ENCODE measurements at places on chromosomes 3 and 15. TPM values are rescaled to one million over a fixed set of nuclear protein-coding genes. Genes with fewer than 3 reads are reported as not detected.

DNA sequence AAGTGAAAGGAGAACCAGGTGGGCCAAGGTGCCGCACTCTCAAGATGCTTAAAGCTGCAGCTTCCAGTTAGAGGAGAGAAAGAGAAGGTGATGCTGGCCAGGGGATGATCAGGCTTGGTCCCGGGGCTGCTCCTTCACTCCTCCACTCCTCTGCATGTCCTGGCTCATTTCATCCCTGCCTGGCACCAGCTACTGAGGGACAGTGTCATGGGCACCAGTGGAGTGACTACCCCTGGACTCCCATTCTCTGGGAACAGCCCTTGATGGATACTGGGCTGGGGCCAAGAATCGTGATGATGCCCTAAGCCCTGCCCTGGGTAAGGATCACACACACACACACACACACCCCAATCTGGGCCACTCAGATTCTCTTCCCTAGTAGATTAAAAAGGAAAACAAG is 243.7 kb downstream of the UACA start:
- no peaks in the 10 kb centered on the region for H3K36me3 ChIP-seq
- no peak for DNase-seq
- no peak overlapping the region for H3K4me3 ChIP-seq
- H3K27ac ChIP-seq: no peak overlapping the region

- no peak for DNase-seq
- no peak overlapping the region for H3K4me3 ChIP-seq
- H3K36me3 ChIP-seq: no peaks in the 10 kb centered on the region
- H3K27me3 ChIP-seq: no peaks in the 10 kb centered on the region
- no peak overlapping the region for H3K27ac ChIP-seq
Measured at GRCh38 chr3:191696348-191696747, 235.4 kb downstream of the PYDC2 start.

GRCh38 chr3:78046566-78046965 is 1006.7 kb downstream of the ROBO2 start:
- no peaks in the 10 kb centered on the region for H3K4me1 ChIP-seq
- H3K4me3 ChIP-seq: no peak overlapping the region
- no peaks in the 10 kb centered on the region for H3K36me3 ChIP-seq
- DNase-seq: no peak

DNA sequence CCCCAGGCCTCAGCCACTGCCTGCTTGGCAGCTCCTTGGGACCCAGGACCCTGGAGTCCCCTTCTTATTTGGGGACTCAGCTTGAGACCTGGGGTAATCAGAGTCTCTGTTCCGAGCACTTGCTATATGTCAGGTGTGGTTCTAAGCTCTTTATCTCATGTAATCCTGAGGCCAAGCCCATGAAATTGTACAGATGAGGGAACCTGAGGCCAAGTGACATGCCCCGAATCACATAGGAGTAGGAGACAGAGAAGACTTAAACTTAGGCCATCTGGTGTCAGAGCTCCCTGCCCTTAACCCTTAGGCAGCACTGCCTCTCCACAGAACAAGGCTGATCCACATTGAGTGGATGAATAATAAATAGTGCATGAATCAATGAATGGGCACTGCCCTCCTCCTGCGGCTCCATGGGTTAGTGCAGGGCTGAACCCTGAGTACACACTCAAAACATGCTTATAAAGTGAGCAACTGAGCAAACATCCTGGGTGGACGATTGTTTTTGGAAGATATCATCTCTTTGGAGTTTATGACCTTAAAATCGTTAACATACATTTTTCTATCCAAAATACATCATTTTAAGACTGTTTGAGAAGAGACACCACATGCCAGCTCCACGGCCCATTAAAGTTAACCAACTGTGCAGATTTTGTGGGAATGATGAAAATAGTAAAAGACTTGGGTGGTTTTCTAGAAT is 33.2 kb upstream of the IQSEC1 start:
- H3K27ac ChIP-seq: no peak overlapping the region
- H3K4me1 ChIP-seq: peaks cover 17% of the 10 kb centered on the region
- H3K4me3 ChIP-seq: no peak overlapping the region
- H3K36me3 ChIP-seq: no peaks in the 10 kb centered on the region

DNA sequence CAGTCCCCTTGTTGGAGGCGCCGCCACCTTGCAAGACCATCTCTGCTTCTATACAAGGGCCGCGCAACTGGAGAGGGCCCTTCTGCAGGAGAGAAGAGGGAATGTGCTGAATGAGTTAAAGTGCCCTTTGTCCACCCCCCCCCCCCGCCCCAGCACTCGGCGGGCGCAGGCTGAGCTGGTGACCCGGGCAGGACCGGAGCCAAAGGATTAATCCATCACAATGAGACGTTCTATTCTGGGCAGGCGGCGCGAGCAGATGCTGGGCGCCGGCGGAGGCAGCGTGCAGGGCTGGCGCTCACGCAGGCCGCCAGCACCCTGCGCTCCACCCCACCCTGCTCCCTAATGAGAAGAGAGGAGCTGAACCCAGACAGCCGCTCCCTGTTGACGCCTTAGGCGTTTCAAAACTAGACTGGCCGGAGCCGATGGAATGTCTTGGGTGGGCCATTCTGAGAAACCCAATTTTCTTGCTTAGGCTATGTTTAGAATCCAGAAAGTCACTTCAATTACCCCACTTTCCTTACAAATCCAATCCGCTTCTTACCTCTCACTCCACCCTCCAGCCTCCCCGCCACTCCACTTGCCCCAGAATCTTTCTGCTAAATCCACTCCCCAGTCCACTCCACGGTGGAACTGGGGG is 32.9 kb downstream of the GJD2 start:
- DNase-seq: no peak
- H3K4me1 ChIP-seq: no peaks in the 10 kb centered on the region
- no peaks in the 10 kb centered on the region for H3K36me3 ChIP-seq
- H3K4me3 ChIP-seq: no peak overlapping the region
- H3K27me3 ChIP-seq: peaks cover 12% of the 10 kb centered on the region

GRCh38 chr15:98375513-98376340 is 272.6 kb upstream of the IGF1R start:
- H3K4me3 ChIP-seq: no peak overlapping the region
- H3K4me1 ChIP-seq: no peaks in the 10 kb centered on the region
- H3K36me3 ChIP-seq: no peaks in the 10 kb centered on the region
- H3K27me3 ChIP-seq: no peaks in the 10 kb centered on the region

- peaks cover 9% of the 10 kb centered on the region for H3K27me3 ChIP-seq
- DNase-seq: no peak
- H3K27ac ChIP-seq: no peak overlapping the region
- no peaks in the 10 kb centered on the region for H3K36me3 ChIP-seq
- H3K4me3 ChIP-seq: no peak overlapping the region
- no peaks in the 10 kb centered on the region for H3K4me1 ChIP-seq
Measured at GRCh38 chr3:14534516-14535191, 5.5 kb downstream of the GRIP2 start.

DNA sequence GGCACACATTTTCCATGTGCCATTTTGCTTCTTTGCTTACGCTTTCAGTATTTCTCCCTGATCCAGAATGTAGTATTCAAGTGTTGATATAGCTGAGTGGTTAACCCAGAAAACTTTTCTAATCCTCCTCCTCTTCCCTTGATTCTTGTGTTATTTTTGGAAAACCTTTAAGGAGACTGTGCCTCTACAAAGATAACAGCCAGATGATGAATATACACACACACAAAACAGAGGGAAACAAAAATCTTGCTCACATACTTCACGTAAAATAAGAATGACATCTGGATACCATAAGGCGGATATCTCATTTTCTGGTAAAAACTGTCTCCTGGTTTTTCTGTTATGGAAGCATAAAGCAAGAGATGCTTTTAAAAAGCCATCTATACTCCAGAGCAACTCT is 295.8 kb upstream of the THBS1 start:
- H3K27me3 ChIP-seq: peaks cover 4% of the 10 kb centered on the region
- no peak overlapping the region for H3K27ac ChIP-seq
- no peak overlapping the region for H3K4me3 ChIP-seq

- H3K27me3 ChIP-seq: peaks cover 8% of the 10 kb centered on the region
- no peak overlapping the region for H3K4me3 ChIP-seq
- H3K4me1 ChIP-seq: peaks cover 21% of the 10 kb centered on the region
- no peaks in the 10 kb centered on the region for H3K36me3 ChIP-seq
- DNase-seq: peak; percentile 62
Measured at GRCh38 chr3:183212565-183212964, 40.5 kb upstream of the B3GNT5 start.

- H3K4me1 ChIP-seq: no peaks in the 10 kb centered on the region
- H3K4me3 ChIP-seq: no peak overlapping the region
- DNase-seq: no peak
- no peaks in the 10 kb centered on the region for H3K27me3 ChIP-seq
- H3K27ac ChIP-seq: no peak overlapping the region
Measured at GRCh38 chr3:115823083-115823482, 199.8 kb downstream of the GAP43 start.

- H3K27me3 ChIP-seq: no peaks in the 10 kb centered on the region
- H3K4me3 ChIP-seq: no peak overlapping the region
- no peaks in the 10 kb centered on the region for H3K36me3 ChIP-seq
- no peak for DNase-seq
Measured at GRCh38 chr3:31370681-31371080, 162.0 kb upstream of the STT3B start.

- no peaks in the 10 kb centered on the region for H3K4me1 ChIP-seq
- no peaks in the 10 kb centered on the region for H3K36me3 ChIP-seq
- no peak overlapping the region for H3K27ac ChIP-seq
- DNase-seq: no peak
- no peaks in the 10 kb centered on the region for H3K27me3 ChIP-seq
Measured at GRCh38 chr15:39672666-39673065, 91.8 kb downstream of the THBS1 start.

DNA sequence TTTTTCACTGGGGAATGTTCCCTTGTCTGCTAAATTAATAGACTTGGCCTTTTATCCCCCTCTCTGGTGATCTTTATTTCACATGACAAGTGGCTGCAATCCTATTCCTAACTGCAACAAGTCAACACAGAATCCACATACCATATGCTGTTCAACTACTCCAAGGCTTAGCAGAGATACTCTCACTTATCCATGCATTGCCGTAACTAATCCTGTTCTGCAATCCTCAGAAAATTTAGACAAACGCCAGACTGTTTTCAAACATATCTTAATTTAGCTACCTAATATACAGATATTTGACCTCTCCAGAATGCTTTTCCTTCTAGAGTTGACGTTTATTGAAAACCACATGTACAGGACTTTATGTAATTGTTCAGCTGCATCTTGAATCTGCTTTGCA is 37.9 kb downstream of the EID1 start:
- H3K36me3 ChIP-seq: no peaks in the 10 kb centered on the region
- H3K27me3 ChIP-seq: peaks cover 6% of the 10 kb centered on the region
- no peaks in the 10 kb centered on the region for H3K4me1 ChIP-seq
- no peak overlapping the region for H3K27ac ChIP-seq
- H3K4me3 ChIP-seq: no peak overlapping the region

DNA sequence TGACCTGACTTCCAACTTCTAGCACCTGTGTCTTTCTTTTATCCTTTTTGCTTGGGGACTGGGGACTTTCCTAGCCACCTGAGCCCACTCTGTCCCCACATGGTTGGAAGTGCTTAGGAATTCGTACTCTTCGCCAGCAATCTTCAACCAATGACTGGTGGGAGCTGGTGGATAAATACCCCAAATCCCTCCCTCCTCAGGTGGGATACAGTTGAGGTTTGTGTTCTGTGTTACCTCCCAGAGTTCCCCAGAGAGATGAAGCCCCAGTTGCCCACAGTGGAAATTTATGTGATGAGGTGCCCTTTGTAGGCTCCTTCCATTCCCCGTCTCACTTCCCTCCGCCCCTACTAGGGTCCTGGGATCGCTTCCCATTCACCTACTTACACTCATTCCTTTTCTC is 40.1 kb upstream of the CFAP161 start:
- H3K27me3 ChIP-seq: peaks cover 22% of the 10 kb centered on the region
- DNase-seq: no peak
- H3K36me3 ChIP-seq: no peaks in the 10 kb centered on the region
- no peaks in the 10 kb centered on the region for H3K4me1 ChIP-seq
- H3K4me3 ChIP-seq: no peak overlapping the region

GRCh38 chr15:26178640-26179220 is 315.6 kb upstream of the ATP10A start:
- DNase-seq: no peak
- no peak overlapping the region for H3K4me3 ChIP-seq
- no peaks in the 10 kb centered on the region for H3K27me3 ChIP-seq

GRCh38 chr3:43370293-43370980 is 84.1 kb downstream of the SNRK start:
- no peak overlapping the region for H3K27ac ChIP-seq
- DNase-seq: no peak
- H3K4me1 ChIP-seq: no peaks in the 10 kb centered on the region
- no peak overlapping the region for H3K4me3 ChIP-seq
- no peaks in the 10 kb centered on the region for H3K36me3 ChIP-seq

GRCh38 chr3:23164746-23165145 is 38.4 kb upstream of the UBE2E2 start:
- no peaks in the 10 kb centered on the region for H3K27me3 ChIP-seq
- H3K27ac ChIP-seq: no peak overlapping the region
- no peak for DNase-seq
- H3K36me3 ChIP-seq: no peaks in the 10 kb centered on the region

FSTL1 gene
- not detected for total RNA-seq

TERB2 gene
- not detected for total RNA-seq

CYP1A1 gene
- not detected for total RNA-seq

FYCO1 gene
- 16.5 TPM for total RNA-seq

SPTSSB gene
- total RNA-seq: not detected

ALDH1A2 gene
- total RNA-seq: not detected

CCR8 gene
- total RNA-seq: not detected

EPHA6 gene
- total RNA-seq: not detected

ATP13A5 gene
- total RNA-seq: 0.12 TPM

BOC gene
- 0.12 TPM for total RNA-seq

ARPP21 gene
- total RNA-seq: not detected

SLC25A20 gene
- total RNA-seq: 11.6 TPM

C3orf20 gene
- 0.34 TPM for total RNA-seq

COPS2 gene
- 44.5 TPM for total RNA-seq

All from B cell (primary cell).